ENCODE measurements at places on chromosomes 4 and X.

GRCh38 chrX:39174772-39175417 is 373.6 kb downstream of the MID1IP1 start:
- DNase-seq = no peak

GRCh38 chr4:42330002-42330592 is 67.2 kb upstream of the SHISA3 start:
- DNase-seq = no peak

DNA sequence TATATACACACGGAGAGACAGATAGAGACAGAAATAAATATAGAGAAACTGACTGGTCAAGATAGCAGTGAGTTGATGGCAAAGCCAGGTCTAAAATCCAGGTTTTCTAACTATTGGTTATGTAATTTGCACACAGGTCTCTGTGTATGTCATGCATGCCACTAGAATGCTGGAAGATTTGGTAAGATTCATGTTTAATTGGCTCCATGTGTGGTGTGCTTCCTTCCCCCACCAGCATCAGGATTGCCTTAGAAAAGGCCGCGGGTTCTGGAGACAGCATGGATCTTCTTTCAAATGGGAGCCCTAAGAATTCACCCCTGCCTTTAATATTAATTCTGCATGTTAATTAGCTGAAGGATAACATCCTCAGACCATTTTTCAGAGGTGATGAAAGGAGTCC is 31.3 kb downstream of the HAND2 start:
- DNase-seq = no peak

GRCh38 chr4:53015681-53016080 is 153.6 kb downstream of the RASL11B start:
- DNase-seq = no peak

DNA sequence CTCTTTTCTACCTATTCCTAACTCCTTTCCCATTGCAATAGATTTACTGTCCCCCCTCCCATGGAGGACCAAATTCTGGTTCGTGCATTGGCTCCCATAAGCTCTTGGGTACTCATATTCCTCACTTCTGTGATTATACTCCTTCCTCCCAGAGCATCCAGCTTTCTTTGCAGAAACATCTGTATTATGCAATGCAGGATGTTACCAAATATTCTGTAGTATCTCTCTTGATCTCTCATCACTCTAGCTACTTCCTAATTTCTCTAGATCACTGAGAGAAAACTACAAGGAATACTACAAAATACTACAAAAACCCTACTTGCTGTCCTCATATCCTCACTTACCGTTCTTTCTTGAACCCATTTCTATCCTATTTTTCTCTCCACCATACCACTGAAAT is 395.9 kb upstream of the HS3ST1 start:
- no peak for DNase-seq

DNA sequence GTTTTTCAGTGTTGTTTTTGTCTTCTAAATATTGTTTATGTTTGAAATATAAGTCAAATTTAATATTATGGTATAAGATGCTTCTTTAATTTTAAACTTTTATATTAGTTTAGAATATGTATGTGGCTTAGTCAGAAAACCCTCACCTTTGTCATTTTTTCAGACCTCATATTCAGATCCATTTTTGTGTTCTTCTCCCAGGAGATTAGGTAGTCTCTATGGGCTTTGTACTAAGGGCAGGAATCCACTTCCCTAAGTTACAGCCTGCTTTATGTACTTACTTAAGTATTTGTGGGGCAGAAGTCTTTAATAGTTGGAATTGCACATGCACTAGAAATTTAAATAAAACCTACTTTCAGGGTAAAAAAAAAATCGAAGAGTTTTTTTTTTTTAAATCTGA is 63.5 kb upstream of the TENM3 start:
- DNase-seq = no peak

DNA sequence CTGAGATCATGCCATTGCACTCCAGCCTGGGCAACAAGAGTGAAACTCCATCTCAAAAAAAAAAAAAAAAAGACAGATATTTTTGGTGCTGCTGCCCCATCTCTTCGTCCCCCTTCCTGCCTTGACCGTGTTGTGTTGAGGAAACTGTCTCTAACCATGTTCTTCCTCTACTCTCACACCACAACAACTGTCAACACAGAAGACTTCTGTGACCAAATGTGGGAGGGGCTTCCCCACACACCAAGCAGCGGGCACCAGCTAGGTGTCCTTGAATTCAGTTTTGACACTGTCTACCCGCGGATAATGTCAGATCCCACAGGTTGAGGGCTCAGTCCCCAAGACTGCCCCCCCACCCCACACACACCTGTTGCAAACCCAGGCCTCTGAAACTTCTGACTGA is 104.7 kb upstream of the BCOR start:
- DNase-seq = no peak

- no peak for DNase-seq
Measured at GRCh38 chrX:40538406-40538805, 42.4 kb upstream of the ATP6AP2 start.

- no peak for DNase-seq
Measured at GRCh38 chr4:128675083-128675482, 134.4 kb upstream of the JADE1 start.

DNA sequence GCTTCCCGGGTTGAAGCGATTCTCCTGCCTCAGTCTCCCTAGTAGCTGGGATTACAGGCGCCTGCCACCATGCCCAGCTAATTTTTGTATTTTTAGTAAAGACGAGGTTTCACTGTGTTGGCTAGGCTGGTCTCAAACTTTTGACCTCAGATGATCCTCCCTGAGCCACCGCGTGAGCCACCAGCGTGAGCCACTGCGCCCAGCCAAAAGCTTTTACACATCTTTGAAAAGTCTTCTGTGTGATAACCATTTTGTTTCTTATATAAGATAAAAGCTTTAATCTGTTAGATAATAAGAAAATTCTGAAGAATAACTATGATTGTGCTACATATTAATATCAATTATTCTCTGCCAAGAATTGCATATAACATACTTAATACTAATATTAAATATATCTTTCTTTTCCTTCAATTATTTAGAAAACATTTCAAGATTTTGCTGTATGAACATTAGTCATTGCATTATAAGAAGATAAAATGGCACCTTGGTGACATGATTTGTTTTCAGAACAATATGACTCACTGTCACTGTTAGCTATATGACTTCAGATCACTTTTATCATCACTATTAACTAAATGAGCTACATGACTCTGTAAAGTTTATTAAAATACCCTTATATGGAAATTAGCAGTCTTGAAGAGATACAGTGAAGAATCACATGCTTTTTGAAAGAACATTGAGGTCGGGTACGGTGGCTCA is 33.4 kb downstream of the RUFY3 start:
- no peak for DNase-seq

DNA sequence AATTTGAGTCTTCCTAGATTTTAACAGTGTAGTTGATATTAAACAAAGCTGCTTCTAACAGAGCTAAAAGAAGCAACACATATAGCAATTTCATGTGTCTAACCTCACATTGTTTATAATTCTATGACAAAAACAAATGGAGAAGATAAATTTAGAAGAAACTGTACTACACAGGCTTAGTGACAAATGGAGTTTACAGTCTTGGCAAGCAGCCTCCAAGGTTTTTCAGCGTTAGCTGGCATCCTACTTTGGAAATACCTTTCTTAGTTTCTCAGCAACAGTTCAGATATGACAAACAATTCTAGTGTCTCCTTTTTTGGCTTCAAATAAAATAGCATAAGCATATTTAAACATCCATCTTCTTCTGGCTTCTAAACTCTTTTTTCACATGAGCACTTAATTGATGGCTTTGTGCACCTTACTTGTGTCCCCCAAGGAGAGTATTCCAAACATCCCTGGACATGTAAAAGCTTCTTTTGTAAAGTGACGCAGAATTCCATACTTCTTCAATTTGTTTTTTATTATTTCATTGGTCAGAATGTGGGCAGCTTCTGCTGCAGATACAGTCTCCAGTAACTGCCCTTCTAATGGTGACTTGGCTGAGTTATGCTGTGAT is 249.8 kb downstream of the ANTXR2 start:
- peak; percentile 61 for DNase-seq

GRCh38 chr4:4990329-4990728 is 28.9 kb downstream of the CYTL1 start:
- no peak for DNase-seq

DNA sequence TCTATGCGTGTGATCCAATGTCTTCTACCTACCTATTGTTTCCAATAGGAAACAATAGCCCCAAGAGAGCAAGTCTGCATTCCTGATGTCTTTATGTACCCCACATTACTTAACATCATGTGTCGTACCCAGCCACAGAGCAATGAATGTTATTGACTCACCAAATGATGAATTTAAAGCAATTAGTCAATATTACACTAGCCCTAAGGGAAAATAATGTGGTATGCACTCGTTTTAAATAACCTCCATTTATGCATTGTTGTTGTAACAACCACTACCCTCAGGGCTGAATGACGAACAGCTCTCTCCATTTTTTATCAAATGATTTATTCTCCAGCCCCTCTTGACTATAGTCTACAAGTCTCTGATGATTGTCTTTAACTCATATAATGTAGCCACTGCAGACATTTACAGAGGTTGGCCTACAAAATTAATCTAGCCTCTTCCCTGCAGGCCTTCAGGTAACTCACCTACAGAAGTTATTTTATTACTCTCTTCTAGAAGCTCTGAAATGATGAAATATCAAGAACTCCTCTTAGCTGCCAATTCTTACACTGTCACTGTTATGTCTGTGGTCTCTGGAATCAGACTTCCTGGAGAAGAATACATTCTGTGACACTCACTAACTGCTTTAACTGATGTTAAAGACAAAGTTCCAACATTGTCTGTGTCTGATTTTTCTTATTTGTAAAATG is 601.7 kb upstream of the GRIA3 start:
- no peak for DNase-seq

DNA sequence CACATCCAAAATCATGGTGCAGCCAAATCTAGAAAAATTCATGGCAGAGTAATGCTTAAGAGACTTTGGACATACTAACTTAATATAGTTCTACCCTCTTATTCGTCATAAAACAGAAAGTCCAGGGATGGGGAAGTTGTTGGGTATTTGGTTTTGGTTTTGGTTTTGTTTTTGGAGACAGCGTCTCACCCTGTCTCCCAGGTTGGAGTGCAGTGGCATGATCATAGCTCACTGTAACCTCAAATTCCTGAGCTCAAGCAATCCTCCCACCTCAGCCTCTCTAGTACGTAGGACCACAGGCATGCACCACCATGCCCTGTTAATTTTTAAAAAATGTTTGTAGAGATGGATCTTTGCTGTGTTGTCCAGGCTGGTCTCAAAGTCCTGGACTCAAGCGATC is 271.8 kb upstream of the TENM3 start:
- no peak for DNase-seq

GRCh38 chr4:118816538-118817177 is 19.3 kb downstream of the SEC24D start:
- DNase-seq = no peak

DNA sequence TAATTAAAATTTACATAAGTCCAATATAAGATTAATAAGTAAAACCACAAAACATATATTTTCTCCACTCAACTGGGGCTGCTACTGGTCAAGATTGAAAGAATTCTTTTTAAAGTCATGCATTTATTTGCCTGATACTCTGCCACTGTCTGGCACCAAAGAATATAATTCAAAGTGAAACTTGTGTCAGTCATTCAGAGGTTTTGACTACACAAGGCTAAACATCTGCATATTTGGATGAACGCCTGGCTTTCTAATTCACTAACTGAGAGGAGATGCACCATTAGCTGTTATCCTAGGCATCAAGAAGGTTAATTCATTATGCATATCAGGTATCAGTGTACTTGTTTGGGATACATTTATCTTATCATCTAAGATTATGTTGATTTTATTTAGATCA is 598.5 kb downstream of the CENPC start:
- DNase-seq = no peak

DNA sequence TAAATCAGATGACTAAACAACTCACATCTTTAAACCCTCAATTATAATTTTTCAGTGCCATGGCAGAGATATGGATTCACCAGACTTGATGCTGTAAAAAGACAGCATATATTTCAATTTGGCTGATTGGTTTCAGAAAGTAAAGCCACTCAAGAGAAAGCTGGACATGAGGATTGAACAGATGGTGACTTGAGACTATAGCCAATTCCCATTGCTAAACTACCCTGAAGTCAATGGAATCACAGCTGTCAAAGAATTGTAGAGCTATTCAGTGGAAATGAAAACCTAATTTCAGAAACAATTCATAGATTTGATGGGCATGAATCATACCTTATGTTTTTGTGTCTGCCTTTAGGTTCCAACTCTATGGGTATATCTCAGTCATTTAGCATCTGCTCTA is 510.6 kb upstream of the BOD1L1 start:
- DNase-seq = no peak

DNA sequence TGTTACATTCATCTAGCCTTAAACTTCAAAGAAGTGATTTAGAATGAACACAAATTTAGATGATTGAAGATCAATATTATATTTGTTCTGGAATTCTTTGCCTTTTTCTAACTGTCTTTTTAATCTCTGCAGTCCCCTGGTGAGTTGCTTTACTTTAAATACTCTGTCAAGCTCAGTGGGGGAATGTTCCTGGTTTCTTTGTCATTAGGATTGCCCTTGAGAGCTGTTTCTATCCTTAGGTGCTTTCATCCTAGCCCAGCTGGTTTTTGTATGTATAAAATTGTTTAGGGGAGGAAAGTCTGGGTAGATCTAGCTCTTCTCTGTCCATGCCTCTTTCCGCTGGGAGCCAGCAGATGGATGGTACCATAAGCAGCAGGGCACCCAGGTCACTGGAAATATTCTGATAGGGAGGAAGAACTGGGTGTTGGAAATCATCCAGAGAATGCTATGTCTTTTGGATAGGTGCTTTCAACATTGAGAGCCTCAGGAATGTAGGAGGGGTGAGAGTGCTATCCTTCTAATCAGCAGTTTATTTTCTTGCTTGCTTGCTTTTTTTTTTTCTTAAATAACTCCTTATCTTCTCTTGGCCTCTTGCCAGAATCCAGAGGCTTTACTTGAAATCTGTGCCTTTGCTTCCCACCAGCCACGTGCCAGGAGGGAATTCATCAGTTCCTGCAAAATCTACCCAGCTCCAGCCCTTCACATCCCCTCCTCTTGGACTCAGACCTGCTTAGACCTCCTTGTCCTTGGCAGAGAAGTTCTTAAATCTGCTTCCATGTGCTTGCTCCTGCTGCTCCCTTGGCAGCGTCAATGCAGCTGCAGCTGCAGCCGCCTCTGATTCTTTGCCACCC is 215.3 kb upstream of the ANXA3 start:
- DNase-seq = no peak

- peak; percentile 57 for DNase-seq
Measured at GRCh38 chr4:38728631-38729141, 54.1 kb downstream of the TLR10 start.

GRCh38 chrX:11558972-11559371 is 106.7 kb downstream of the ARHGAP6 start:
- DNase-seq = no peak

DNA sequence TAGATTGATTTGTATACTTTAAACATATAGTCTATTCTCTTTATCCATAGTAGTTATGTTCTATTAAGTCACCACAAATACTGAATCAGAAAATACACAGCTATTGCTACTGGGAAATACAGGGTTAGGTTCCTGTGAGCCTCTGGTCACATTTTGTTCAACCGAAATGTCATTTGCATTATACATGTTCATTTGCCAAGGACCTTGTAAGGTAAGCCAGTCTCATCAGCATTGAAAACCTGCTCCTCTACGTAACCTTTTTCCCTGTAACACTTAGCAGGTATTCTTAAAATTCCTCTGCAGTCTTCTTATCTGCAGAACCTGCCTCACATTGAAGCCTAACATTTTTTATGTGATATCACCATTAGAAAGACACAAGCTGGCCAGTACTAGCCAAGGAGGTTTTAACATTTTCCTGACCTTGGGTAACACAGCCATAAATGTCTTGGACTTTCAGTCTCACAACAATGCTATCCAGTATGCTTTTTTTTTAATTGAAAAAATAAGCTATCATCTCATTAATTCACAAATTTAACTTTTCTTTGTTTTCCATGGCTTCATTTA is 765.7 kb upstream of the IGFBP7 start:
- DNase-seq = no peak

Data from ureter (tissue), 1 donor.